ENCODE measurements at places on chromosomes 7 and 10.

DNA sequence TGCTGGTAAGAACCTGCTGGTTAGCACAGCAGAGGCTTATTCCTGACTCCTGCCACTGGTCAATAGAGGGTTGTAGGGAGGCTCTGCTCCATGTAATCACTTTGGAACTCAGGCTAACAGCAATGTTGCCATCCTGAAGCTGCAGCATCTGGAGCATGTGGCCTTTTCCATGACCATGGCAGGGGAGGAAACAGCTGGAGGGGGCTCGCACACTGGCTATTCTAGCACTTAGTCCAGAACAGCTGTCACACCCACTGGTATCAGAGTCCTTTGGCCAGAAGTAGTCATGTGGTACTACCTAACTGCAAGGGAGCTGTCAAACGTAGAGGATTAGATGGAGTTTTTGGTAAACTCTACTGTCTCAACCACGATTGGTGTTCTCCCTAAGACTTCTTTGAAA, 450.0 kb downstream of the RPS24 start:
- DNase-seq: no peak

- peak; percentile 89 for DNase-seq
Measured at GRCh38 chr7:15561835-15562234, at the start of gene AGMO. Gene AGMO, minus strand, starts transcription at chr7:15562015.

DNA sequence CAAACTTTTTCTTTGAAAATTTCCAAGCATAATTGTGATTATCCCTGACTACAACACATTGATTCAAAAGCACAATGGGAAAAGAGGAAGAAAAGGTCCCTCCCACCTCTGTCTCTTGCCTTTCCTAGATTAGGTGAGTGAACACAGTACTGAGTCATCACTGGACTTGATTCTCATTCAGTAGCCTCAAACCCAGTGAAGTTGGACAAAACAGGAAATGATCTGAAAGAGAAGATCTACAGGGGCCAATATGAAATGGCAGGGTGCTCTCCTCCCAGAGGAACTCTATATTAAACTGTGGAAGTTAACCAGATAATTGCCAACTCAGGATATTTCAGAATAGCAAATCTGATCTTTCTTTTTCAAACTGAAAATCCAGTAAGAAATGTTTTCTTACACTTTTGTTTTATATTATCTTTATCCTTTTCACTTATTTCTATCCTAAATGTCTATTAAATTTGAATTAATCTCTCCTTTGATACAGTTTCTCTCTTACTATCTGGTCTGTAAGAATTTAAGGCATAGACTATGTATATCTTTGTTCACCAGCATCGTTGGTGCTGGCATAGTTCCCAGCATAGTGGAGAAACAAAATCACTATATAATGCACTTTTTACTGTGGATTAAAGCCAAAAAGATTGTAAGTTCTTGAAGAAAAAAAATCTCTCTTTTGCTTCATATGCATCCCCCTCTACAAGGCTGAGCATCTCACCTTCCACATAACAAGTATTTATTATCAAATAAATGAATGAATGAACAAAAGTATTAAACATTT, 41.4 kb upstream of the IKZF1 start:
- no peak for DNase-seq

GRCh38 chr10:11097686-11098085, 80.0 kb downstream of the CELF2 start:
- DNase-seq: no peak

- DNase-seq: no peak
Measured at GRCh38 chr7:135944753-135945152, 32.4 kb downstream of the MTPN start.

- DNase-seq: no peak
Measured at GRCh38 chr7:4201566-4201965, 480.5 kb upstream of the FOXK1 start.

DNA sequence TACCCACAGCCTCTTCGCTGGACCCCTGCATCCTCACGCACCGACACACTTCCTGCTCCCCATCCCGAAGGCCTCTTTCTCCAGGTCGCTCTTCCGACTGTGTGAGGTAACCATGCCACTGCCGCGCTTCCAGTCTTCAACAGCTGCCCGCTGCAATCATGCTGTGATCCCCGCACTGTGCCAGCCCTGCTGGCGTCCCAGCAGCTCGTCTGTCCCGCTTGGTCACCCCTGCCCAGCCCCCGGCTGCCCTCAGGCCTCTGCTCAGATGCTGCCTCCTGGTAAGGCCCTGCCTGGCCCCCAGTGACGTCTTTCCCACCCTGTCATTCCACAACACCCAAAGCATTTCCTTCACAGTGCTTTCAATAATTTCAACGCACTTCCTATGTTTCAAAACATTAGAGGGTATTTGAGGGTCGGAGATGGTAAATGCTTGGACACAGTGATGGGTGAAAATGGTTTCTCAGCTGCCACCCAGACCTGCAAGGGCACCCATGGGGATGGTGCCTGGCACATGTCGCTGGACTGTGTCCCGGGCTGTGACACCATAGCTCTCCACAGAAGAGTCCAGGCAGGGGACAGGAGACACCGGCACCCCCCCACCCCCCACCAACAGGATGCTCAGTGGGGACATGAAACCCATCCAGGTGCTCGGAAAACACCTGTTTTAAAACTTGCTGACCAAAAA, 125.2 kb downstream of the MAD1L1 start:
- no peak for DNase-seq

DNA sequence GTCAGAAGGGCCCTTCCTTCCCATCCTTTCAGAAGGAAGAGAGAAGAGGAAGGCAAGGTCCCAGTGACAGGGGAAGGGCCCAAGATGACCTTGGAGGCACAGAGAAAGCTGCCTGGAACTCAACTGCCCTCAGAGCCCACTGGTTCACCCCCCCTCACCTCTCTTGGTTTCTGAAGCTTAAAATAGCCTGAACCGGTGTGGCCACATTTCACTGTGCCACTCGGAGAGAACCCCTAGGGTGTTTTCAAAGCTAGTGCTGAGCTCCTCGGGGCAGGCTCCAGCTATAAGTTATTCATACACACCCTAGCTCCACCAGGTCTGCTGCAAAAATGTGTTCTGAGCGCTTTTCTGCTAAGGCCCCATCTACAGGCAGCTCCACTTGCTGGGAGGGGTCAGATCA, 60.9 kb upstream of the ADRB1 start:
- peak; percentile 23 for DNase-seq

DNA sequence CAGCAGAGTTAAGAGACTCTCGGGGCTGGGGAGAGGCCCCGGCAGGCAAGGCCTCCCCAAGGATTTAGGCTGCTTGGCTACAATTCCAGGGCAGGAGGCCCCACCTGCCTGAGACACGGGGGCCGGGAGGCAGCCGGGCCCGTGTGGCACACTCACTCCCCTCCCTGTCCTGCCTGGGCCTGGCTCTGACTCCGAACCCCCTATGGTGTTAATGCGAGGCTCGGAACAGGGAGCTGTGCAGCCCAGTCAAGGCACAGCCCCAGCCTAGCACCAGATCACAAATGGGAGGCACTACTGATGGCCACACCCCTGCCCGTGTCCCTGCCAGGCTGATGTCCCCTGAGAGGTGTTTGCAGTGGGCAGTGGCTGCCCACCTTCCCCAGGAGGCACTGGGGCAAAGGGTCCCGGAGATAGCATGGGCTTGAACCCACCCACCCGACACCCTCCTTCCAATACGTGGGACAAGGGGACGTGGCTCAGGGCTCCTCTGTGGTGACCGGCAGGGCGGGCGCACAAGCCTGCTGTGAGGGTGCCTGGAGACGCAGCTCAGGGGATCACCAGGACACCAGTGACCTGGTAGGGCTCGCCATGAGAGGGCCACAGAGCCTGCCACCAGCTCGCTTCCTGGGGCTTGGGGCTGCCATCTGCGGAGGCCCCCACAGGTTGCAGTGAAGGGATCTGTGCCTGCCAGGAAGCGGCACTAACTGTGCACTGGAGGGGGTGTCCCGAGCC, 37.0 kb downstream of the DPYSL4 start:
- DNase-seq: no peak

DNA sequence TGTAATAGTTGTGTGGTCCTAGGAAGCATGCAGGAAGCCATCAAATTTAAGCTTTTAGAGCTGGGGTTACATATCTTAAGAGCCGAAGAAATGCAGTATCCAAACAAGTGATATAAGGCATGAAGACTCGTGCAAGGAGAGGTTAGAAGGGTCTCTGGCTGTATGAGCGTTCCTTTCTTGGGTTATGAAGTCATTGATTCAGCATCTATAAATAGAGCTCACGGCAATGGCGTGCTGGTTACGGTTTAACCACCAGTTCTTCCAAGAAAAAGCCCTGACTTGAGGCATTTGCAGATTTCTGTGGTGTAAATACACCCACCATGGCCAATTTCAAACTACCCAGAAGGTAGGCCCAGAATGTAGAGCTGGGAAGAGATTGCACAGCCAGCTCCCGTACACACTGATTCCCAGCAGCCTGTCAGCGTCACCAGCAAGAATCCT, 72.0 kb upstream of the KAT6B start:
- DNase-seq: no peak

- no peak for DNase-seq
Measured at GRCh38 chr7:12494687-12495024, 75.9 kb upstream of the SCIN start.

DNA sequence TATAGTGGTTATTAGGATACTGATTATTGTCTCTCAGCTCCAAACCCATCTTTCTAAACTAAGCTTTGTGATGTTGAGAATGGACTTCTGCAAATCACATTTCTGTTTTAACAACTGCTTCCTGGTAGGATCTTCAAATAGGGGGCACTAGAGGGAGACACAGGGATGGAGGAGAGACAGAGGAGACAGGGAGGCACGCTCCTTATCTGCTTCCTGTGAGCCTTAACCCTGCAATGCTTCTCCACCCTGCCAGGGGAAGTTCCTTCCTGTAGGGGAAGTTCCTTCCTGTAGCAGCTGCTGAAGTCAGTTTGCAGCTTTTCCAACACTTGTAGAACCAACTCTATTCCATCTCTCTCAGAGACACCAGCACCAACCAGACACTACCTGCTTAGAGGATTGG, 847.2 kb downstream of the CCSER2 start:
- DNase-seq: no peak

All from mucosa of gallbladder (tissue), 1 donor.